Activated CD8-positive, alpha-beta memory T cell treated with anti-CD3 and anti-CD28 coated beads for 1 hour (primary cell): ENCODE measurements at places on chromosomes 13 and 19.
A peak's percentile ranks its signal among the peaks of the same experiment; 100 is the strongest.

DNA sequence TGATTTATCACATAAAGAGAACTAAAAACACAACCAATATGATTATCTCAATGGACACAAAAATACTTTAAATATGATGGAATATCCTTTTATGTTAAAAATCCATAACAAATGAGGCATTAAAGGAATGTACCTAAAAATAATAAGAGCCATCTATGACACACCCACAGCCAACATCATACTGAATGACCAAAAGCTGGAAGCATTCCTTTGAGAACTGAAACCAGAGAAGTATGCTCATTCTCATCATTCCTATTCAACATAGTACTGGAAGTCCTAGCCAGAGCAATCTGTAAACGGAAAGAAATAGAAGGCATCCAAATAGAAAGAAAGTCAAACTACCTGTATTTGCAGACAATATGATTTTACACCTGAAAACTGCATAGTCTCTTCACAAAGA is 671.0 kb downstream of the SLITRK1 start:
- DNase-seq: no peak

- DNase-seq: no peak
These were observed 162.5 kb downstream of the KCTD12 start for GRCh38 chr13:76723551-76724232.

- DNase-seq: no peak
These were observed 3.8 kb upstream of the ACTL9 start for GRCh38 chr19:8702350-8702749.

GRCh38 chr13:29514720-29515310 is 80.7 kb downstream of the SLC7A1 start:
- DNase-seq: no peak

DNA sequence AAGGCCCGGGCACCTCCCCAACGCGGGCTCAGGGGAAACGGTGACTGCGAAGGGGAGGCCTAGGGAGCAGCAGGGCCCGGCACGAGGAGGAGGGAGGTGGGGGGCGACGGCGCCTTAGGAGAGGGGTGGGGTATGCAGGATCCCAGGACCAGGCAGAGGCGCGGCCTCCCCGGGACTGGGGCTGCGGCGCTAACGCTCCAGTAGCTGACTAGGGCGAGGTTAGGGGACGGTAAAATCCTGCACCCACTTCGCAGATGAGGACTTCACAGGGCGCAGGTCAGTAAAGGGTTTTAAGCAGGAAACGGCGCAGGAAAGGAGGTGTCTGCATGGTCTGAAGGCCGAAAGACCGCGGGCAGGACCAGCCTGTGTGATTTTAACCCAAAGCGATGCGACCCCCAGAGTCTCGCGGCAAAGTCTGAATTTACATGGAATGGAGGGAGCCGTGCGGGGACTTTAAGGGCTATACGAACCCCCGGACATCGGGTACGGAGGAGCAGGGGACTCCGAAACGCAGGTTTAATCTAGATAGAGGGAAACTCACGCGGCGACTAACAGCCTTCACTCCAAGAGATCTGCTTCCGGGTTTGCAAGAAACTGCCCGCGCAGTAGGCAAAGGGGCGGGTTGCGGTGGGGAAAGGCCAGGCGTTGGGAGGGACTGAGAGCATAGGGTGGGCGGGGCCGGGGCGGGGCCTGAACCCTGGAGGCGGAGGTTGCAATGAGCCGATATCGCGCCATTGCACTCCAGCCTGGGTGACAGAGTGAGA is at the start of gene ZNF665:
Gene ZNF665 (minus strand): TSS at position 588 of the 764 bp plus-strand sequence. CDS start 10,460 bp downstream, outside the sequence.
- peak; percentile 63 for DNase-seq

DNA sequence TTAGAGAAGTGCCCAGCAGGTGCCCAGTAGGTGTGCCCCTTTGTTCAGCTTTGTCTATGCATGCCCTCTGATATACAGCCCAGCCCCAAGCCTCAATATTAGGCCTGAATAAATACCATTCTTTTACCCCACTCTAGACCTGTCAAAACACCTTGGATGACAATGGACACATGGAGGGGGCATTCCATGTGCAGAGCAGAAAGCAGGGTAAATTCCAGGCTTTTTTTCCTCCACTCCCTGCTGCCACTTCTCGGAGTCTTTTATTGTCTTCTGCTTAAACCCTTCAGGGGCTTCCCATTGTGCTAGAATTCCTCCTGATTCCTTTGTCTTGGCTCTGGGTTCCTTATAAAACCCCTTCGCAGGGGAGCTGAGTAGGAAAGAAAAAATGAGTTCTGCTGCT is 5.8 kb upstream of the FRY start:
- DNase-seq: no peak

GRCh38 chr19:1853295-1854038 is 5.2 kb upstream of the REXO1 start:
- peak; percentile 71 for DNase-seq

GRCh38 chr19:19434483-19435045 is 29.1 kb downstream of the GATAD2A start:
- DNase-seq: no peak

DNA sequence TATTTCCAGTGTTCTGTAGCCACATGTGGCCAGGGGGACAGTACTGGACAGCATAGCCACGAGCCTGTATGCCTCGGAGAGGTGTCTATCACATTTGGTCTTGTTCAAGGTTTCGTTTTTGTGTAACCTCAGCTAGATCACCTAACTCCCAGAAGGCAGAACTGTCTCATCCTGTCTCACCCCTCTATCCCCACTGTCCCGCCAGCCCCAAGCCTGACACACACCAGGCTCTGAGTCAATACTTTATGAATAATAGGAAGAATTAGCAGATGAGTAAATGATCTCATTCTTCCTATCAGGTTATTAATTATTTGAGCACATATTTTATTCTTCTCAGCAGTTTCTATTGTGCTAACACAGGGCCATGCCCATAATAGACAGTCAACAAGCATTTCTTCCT is 132.2 kb downstream of the NUFIP1 start:
- no peak for DNase-seq

DNA sequence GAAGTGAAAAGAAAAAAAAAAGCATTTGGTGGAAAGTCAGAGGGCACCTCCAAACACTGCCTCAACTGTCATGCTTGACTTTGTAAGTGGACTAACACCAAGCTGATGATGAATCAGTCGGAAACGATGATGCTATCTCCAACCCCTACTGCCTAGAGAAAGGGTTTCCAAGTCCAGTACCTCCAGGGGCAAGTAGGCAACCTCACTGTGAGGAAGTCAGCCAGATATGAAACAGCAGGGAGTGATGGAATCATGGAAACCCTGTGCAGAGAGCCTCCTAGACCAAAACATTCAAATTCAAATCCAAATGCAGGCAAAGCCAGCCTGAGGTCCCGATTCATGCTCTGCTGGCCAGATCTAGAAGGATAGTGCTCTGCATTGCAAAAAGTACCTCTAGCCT is 100.9 kb upstream of the SERP2 start:
- DNase-seq: no peak

- DNase-seq: no peak
These were observed 6.4 kb upstream of the NFIC start for GRCh38 chr19:3359919-3360420.

DNA sequence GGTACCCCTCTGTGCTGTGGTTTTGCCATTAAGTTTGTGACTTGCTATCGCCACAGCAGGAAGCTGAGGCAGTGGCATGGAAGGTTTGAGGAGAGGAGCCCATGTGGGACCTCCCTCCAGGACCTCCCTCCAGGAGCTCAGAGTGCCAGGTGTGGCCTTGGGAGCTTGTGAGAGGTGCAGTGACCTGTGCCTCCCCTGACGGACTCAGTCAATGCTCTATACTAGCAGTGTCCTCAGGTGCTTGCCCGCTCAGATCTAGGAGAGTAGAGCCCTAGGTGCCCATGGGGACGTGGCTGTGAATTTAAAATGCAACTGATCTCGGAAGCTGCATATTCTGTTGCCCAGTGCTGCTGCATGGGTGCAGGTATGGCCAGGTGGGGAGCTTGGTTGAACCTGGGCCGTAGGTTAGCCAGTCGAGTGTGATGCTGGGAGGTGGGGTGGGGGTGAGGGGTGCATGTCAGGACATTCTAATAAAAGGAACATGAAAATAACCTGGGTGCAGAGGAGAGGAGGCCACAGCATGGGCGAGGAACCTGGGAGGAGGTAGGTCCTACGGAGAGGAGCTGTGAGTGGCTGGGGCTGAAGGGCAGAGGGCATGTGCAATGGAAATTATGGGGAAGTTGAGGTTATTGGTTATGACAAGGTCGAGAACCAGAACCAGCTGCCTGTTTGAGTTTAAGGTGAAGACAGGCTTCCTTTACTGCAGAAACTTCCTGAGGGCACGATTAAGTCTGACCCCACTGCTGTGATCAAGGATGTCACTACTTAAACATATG is 41.6 kb downstream of the TEX29 start:
- no peak for DNase-seq

DNA sequence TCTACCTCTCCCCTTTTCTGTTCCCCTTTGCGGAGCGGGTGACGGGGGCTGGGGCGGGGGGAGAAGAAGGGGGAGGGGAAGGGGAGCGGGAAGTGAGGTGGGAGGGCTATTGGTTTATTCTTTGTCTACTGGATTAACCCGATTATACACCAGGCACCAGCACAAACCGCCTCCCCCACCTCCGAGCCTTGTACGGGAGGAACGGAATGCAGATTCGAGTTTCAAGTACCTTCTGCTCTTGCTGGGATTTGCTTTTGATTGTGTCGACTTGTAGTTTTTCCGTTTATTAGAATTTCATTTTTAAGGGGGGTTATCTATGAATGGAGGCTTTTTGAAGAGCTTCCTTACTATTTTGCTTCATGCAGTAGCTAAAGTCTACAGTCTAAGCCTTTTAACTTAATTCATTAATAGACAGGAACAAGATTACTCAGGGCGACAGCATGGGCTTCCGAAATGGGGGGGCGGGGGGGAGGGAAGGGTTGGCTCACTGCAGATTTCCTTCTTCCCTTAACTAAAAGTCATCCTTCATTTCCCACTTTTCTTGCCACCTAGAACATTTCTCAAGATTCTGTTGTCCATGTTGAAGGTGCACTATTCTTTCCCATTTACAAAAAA is 937 bp upstream of the SPRY2 start:
- DNase-seq: no peak

- DNase-seq: no peak
These were observed 36.5 kb upstream of the SACS start for GRCh38 chr13:23469951-23470421.

DNA sequence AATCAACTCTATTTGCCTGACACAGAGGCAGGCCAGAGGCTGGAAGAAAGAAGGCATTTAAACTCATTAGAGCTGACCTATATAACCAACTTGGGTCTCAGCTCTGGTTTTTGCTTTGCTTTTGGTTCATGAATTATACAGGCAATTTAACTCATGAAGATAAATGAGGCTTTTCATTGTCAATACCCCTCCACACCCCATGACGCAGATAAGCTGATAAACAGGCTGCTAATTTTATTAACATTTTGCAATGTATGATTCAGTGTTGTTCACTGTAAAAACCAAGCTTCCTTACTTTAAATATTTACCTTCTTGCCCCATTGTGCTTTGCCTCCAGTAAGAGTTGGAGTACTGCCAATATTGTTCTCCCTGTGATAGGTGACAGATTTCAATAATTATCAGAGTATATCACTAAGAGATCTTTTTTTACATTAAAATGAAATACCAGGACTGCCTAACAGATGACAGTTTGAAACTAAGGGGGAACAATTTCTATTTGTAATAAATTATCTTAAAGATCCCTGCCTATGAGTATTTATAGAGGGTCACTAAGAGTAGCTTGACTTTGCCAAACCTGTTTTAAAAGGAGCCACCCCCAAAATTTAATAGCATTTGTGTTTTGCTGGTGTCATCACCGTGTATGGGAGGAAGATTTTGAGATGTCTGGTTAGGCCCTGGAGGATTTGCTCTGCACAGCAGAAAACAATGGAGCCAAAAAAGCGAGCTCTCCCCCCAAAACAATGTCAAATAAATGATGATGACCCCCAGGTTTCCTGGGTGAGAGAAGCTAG is 472.7 kb upstream of the NBEA start:
- no peak for DNase-seq

DNA sequence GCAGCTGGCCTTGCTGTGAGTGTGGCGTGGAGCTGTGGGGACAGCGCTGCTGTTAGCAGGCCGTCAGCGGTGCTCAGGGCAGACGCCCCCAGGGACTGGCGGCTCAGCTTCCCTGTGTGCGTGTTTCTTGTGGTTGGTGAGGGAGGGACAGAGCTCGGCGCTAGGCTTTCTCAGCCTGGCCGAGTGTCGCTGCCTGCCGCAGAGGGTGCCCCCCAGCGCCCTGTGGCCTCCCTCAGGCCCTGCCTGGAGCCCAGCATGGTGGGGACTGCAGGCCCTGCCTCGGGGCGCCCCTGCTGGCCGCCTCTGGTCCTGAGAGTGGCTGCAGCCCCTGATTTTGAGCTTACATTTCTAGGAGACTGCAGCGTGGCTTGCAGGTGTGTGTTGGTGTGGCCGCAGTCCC is 35.5 kb downstream of the DOT1L start:
- no peak for DNase-seq

DNA sequence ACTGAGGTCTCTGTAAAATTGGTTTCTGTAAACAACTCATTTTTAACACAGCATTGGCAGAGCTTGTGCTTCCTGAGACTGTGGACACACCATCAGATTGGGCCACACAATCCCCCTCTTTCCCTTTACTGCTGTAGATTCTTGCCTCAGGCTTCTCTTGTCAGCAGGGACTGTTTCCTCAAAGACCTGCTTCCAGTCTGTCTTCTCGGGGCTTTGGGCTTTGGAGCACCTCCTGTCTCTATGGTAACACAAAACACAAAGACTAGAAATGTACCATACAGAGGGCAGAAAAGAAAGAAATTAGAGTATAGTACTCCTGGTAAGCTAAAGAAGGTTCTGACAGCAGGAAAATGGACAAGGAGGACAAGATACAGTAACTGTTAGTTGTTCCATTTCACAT is 484.5 kb downstream of the DIAPH3 start:
- no peak for DNase-seq

DNA sequence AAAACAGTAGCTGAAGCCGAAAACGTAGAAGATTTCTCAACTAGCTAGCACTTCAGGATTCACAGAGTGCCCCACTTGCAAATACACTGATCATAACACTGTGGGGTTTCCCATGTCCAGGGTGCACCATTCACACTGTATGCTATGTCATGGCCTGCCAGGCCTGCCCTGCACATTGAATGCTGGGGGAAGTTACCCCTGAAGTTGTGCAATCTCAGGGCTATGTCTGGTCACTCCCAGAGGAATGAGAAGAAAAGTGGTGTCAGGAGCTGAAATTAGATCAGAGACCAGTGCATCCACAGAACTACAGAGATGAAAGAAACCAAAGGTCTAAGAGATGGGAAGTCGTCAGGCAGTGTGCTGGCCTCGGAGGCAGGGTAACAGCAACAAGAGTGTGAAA is 196.8 kb downstream of the RAP2A start:
- no peak for DNase-seq
